ENCODE measurements at places on chromosomes 1 and 21. TPM values are rescaled to one million over a fixed set of nuclear protein-coding genes. Genes with fewer than 3 reads are reported as not detected.

- no peak for DNase-seq
Observed at GRCh38 chr1:178300352-178300699, 196.4 kb downstream of the CLEC20A start.

GRCh38 chr1:201026234-201026633 is 2.7 kb upstream of the KIF21B start:
- DNase-seq = no peak

DNA sequence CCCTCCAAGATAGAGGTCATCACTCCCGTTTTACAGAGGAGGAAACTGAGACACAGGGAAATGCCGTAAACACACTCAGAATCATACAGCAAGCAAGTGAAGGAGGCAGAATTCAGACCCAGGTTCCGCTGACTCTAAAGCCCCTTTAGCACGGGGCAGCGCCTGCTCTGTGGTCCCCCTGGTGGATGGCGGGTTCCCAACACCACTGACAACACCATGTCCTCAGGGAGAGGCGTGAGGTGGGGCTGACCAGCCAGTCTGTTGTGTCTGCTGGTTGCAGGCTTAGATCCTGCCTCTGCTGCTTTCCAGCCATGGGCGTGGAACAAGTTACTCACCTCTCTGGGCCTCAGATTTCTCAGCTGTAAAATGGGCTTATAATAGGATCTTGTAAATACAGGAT is 617.3 kb downstream of the MATN1 start:
- DNase-seq = peak; percentile 16

The TTC22 gene
- total RNA-seq = not detected

GRCh38 chr1:109527846-109528695 is 11.6 kb upstream of the GPR61 start:
- DNase-seq = no peak

The WARS2 gene
- 7.0 TPM for total RNA-seq

The PPP1R8 gene
- total RNA-seq = 57.3 TPM

- no peak for DNase-seq
Observed at GRCh38 chr1:45769261-45769932, 18.9 kb upstream of the IPP start.

The GBP7 gene
- not detected for total RNA-seq

- DNase-seq = no peak
Observed at GRCh38 chr1:205536759-205537361, 32.4 kb downstream of the CDK18 start.

The ASTN1 gene
- total RNA-seq = not detected

DNA sequence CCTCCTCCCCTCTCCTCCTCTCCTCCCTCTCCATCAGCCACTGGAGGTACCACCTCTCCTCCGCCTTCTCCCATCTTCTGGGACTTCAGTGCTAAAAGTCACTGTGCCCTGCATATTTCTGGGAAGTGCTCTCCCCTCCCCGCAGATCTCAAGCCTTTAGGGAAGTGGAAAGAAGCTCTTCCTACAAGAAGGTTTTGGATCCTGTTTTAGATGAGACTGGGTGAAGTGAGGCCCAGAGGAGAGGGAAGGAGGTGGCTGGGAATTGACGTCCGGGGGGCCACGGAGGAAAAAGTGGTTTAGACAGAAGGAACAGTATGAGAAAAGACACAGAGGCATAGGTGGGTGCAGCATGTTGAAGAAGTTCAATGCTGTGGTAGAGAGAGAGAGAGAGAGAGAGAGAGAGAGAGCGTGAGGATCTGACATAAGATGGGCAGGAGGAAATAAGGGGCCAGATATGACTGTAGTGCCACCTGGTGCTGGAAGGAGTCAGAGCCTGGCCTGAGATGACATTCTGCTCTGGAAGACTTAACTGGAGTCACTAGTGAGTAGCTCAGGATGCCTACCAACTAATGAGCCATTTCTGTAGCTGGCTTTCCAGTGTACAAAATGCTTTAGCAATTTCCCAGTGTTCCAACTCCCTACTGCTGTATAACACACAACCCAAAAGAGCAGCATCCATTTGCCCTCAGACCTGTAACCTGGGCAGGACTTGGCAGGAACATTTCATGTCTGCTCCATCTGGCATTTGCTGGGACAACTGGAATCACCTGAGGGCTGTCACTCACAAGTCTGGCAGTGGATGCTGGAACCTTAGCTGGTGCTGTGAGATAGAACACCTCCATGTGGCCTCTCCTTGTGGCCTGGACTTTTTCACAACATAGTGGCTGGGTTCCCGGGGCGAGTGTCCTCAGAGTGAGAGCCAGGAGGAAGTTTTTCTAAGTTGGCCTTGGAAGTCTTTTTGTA is 16.6 kb upstream of the ZSCAN20 start:
- DNase-seq = peak; percentile 80

- peak; percentile 91 for DNase-seq
Observed at GRCh38 chr1:182677397-182678098, 6.8 kb downstream of the RGS8 start.

The IL19 gene
- total RNA-seq = not detected

The DLGAP3 gene
- 0.42 TPM for total RNA-seq

DNA sequence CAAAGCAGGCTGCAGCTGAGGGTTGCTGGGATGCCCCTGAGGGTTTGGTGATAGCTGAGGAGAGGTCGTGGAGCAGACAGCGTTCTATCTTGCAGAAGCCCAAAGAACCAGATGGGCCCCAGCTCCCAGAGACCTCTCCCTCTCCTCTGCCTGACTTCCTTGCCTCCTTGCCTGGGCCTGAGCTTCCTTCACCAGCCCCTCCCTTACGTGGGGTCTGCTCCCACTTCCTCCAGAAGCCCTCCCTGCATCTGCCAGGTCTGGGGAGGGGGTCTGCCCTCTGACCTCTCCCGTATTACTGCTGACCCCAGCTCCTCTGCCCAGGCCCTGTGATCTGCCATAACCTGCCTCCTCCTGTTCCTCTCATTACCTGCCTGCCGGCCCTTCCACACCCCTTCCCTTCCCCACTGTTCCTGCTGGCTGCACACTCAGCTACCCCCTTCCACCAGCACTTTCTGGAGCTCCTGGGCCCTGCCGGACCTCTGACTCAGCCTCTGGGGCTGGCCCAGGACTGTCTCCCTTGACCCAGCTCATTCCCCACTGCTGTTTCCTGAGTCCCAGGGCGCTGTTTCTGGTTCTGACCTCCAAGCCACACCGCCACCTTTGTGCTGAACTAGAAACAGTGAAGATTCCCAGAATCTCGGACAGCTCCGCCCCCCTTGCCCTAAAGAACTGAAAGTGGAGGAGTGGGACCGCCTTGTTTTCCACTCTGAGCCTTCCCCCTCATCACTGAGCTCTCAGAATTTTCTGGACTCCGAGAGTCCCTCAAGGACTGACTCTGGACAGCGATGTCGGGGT is 237.7 kb upstream of the C1orf174 start:
- DNase-seq = no peak

DNA sequence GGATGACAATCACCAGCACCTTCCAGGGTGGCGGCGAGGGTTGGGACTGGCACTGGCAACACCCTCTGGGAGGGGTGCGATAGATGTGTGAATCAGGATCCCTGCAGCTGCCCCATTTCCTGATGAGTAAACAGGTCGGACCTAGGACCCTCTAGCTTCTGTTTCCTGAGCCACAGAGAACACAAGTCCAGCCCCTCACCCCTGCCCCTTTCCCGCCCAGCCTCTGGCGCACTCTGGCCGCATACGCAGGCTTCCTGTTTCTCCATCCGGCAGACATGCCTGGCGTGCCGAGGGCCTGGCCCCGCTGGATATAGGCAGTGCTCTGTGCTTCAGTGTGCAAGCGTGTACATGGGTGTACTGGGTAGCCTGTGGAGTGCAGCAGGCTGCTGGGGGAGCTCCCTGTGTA is 4.6 kb downstream of the PEAR1 start:
- no peak for DNase-seq

The RASSF5 gene
- total RNA-seq = 30.0 TPM

DNA sequence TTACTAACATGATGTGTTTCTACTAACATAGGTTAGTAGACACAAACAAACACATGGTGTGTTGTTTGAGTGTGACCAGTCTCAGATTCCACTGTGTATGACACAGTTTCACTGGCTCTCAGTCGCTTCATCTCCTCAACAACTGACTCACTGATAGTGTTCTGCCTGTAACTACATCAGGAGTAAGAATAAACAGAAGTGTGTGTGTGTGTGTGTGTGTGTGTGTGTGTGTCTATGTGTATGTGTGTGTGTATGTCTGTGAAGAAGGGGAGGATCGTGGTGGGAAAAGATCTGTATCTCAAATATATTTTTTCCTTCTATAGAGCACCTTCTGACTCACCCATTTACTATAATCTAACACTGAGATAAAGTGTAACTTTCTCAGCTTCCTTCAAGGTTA is 391.0 kb downstream of the PTPRC start:
- no peak for DNase-seq

Measured in OCI-LY7 (cell line).